ENCODE measurements at places on chromosomes 2 and 18. TPM values are rescaled to one million over a fixed set of nuclear protein-coding genes. Genes with fewer than 3 reads are reported as not detected.
A peak's percentile ranks its signal among the peaks of the same experiment; 100 is the strongest.

CCBE1 gene
- total RNA-seq, result 1.2 TPM

DNA sequence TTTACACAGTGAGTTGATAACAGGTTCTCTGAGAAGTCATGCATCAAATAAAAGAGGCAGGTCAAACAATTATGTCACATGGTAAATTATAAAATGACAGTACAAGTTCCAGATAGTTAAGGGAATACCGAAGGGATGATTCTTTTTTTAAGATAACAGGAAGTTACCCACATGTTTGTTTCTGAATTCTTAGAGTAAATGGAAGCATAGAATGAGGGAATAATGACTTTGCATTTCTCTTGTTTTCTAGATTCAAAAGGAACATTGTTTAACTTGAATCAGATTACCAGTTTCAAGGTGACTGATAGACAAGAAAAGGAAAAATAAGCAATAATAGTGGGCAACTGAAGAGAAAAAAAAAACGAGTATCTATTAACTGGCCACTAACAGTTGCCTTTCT lies 124.5 kb downstream of the MIB1 start:
- DNase-seq, result no peak

DNA sequence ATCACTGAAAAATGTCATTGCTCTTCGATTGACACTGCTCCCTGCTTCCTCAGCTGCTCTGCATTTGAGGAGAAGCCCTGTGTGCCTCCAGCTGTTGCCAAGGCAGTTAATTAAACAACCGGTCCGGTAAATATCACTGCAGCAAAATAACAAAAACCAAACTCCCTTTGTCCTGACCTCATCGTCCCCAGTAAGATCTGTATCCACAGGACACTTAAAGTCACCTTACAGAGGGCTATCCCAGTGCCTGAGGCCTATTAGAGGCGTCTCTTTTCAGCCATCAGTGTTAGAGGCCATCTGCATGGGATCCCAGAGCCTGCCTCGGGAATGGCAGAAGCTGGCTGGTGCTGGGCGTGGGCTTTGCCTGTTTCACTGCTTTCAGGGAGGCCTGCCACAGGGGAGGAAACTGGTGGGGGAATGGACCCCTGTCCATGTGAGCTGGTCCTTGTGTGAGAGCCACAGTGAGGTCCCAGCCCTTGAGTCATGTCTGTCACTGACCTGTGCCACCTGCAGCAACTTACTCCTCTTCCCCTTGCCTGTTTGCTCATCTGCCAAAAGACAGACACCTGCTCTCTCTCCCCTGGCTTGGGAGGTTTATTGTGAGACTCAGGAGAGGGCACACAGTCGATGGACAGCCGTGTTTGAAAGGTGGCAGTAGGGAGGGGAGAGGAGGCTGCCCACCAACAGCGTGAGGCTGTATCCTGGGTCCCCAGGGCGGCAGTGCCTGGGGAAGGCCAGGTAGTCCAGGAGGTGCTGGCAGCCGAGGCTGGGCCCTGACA lies 117.7 kb upstream of the MCFD2 start:
- no peak for DNase-seq

GATA6 gene
- 0.43 TPM for total RNA-seq

DNA sequence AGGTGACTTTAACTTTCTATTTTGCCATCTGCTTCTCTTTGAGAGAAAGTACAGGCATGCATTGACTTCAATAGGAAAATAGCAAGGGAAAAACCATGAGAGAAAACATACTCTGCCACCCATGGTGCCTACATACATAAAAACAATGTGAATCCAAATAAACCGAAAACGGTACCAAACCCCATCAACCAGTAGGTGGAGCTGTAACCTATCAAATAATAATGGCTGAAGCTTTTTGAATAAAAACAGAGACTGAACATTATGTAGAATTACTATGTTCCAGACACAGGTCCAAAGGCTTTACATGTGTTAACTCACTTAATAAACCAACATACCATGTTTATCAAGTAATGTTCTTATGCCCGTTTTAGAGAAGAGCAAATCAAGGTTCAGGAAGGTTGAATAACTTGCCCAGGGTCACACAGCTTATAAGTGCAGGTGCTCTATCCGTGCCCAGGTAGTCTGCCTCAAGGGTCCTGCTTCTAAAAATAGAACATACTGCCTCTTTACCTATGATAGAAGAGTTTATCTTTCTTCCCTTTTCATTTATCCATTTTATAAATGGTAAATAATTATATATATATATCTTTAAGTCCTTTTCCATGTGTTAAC lies 293.9 kb upstream of the SYT4 start:
- DNase-seq, result peak; percentile 25

- DNase-seq, result no peak
Observed at GRCh38 chr2:233929352-233930022, 12.3 kb downstream of the TRPM8 start.

DNA sequence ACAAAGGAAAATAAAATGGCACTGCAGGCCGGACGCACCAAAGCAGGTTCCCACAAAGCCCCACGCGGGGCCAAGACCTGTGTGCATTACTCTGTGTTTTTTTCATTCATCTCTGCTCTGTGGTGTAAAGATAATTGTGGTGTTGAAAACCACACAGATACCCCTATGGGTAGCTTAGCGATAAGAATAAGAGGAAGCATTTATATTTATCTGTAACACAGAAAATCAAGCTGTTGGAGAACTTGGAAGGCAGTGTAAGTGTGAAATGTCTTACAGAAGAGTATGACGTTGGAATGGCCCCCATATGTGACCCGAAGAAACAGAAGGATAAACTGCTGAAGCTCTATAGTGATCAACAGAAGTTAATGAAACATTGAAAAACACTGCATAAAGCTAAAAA lies 20.3 kb upstream of the MARCO start:
- DNase-seq, result no peak

ST6GAL2 gene
- not detected for total RNA-seq

ZNF385B gene
- not detected for total RNA-seq

FOXD4L1 gene
- total RNA-seq, result 0.12 TPM

All from activated T-cell treated with anti-CD3 and anti-CD28 coated beads, Interleukin-2, amount 50 U/mL, for 72 hours (primary cell).